ENCODE measurements at places on chromosomes 11 and 22.

DNA sequence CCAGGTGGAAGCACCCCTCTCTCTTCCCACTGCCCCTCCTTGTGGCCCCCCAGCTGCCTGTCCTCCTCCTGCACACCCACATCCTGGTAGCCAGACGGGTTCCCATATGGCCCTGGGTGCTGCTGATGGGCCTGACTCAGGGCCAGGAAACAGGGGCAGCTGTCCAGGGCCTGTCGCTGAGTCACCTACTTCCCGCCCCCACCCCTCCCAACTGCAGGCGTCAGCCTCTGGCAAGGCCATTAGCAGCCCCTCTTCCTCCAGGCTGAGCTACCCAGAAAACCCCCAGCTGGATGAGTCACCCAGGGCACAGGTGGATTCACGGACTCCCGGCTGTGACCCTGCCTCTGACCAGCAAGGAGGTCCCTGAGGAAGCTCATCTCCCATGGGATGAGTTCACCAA is 6.9 kb upstream of the GAL start:
- no peak for DNase-seq

- peak; percentile 73 for DNase-seq
Observed at GRCh38 chr11:131688048-131688693, 317.8 kb downstream of the NTM start.

- DNase-seq = no peak
Observed at GRCh38 chr11:2482745-2483144, 37.9 kb downstream of the KCNQ1 start.

- DNase-seq = no peak
Observed at GRCh38 chr22:23749841-23750301, 1.0 kb downstream of the ZNF70 start.
